Activated CD4-positive, alpha-beta T cell treated with anti-CD3 and anti-CD28 coated beads for 48 hours (primary cell): ENCODE measurements at places on chromosomes 7 and 10.

- no peak for DNase-seq
These were observed 47.7 kb upstream of the SFMBT2 start for GRCh38 chr10:7458556-7458955.

- peak; percentile 39 for DNase-seq
These were observed 2.8 kb downstream of the SP8 start for GRCh38 chr7:20783700-20784387.

GRCh38 chr7:51027935-51028830, 245.5 kb upstream of the GRB10 start:
- no peak for DNase-seq

- DNase-seq = no peak
These were observed 5.8 kb downstream of the PITX3 start for GRCh38 chr10:102235598-102235920.

DNA sequence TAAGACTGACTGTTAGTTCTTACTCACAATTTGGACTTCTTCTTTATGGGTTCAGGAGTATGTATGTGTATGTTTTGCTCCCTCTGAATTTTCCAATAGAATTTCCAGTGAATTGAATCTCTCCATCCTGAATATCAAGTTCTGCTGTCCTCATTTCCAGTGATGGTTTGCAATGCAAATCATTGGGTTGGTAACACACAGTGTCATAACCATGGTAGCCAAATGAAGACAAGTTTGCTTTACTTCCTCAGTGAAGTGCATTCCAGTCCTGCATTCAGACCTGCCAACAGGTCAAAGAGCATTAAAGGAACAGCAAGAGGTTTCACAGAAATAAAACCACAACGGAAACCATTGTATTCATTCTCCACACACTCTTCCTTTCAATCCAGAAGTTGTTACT, 15.2 kb downstream of the ITPRID1 start:
- DNase-seq = no peak

GRCh38 chr7:116652793-116653192, 19.2 kb upstream of the MET start:
- no peak for DNase-seq

- no peak for DNase-seq
These were observed 33.1 kb downstream of the KAT6B start for GRCh38 chr10:74859546-74859945.

GRCh38 chr10:76190634-76191270, 759.3 kb downstream of the LRMDA start:
- DNase-seq = no peak

- DNase-seq = no peak
These were observed 71.6 kb downstream of the THSD7A start for GRCh38 chr7:11760372-11760771.

- no peak for DNase-seq
These were observed 2.5 kb upstream of the TACR2 start for GRCh38 chr10:69419096-69419743.

DNA sequence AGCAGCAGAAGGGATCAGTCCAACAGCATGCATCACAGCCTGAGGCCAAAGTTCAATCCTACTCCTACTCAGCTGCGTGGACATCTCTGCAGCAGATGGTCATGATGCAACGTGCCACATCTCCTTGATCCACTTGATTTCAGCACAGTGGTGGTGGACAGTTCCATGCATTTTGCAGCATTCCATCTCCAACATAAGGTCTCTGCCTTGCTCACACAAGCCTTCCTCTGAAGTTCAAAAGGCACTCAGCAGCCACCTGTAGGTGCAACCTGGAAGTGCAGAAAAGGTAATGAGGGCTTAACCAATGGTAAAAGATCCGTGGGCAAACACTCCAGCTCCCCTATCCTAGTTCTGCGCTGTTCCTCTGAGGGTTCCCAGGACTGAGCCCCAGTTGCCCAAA, 57.5 kb upstream of the CHCHD3 start:
- peak; percentile 3 for DNase-seq

- DNase-seq = no peak
These were observed 55.3 kb downstream of the CSGALNACT2 start for GRCh38 chr10:43193496-43194080.
